NCI-H1694 (cell line): ENCODE measurements at places on chromosomes 13 and 19.

DNA sequence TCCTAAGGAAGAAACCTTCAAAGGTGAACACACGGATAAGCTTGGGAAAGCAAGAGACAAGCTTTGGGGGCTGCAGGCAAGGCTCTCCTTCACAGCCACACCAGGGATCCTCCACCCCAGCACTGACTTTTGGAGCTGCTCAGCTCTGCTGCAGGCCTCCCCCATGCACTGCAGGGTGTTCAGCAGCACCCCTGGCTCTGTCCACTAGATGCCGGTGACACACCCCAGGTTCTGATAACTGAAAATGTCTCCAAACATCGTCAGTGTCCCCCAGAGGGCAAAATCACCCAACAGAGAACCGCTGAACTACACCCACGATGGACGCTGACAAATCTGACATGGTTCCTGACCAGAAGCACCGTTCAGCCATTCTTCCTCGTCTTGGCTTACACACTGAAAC is 90.5 kb downstream of the STK24 start:
- no peak for DNase-seq

DNA sequence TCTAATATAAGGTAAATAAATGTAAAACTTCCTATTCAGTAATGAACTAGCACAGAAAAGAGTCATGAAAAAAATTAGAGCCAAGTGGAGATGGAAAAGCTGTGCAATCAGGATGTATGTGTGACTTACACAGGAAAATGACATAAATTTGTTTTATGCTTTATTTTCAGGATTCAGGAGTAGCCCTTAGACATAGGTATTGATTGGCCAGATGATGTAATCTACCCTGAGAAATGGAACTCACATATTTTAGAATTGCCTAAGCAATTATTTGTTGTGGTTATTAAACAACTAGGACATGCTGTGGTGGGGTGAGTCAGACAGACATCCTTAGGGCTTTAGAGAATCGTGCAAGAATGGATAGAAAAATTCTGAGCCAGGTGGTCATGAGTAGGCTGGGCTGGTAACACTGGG is 110.6 kb downstream of the PCDH9 start:
- peak; percentile 51 for DNase-seq

DNA sequence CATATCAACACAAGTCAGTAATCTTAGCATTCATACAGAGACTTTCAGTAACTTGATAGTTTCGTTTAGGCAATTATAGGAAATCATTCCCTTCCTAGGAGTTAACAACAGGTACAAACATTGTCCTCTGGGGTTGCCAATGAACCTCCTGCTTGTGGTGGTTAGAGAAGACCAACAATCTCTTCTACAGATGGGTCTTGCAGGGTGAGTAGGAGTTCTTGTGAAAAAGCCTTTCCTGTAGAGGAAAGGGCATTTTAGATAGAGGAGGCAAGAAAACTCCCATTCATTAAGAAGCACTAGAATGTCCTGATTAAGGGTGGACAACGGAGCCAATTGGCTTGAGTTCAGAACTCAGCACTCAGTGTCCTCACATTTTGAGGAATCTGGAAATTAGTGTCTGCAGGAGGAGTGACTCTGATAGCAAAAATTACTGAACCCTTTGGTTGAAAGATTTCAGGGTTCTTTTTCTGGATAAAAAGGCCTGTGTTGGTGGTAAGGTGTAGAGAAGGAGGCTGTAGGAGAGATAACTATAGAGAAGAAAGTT is 4.2 kb downstream of the WDFY2 start:
- DNase-seq: no peak

- DNase-seq: no peak
Observed at GRCh38 chr19:39211731-39212374, 7.8 kb upstream of the SYCN start.

DNA sequence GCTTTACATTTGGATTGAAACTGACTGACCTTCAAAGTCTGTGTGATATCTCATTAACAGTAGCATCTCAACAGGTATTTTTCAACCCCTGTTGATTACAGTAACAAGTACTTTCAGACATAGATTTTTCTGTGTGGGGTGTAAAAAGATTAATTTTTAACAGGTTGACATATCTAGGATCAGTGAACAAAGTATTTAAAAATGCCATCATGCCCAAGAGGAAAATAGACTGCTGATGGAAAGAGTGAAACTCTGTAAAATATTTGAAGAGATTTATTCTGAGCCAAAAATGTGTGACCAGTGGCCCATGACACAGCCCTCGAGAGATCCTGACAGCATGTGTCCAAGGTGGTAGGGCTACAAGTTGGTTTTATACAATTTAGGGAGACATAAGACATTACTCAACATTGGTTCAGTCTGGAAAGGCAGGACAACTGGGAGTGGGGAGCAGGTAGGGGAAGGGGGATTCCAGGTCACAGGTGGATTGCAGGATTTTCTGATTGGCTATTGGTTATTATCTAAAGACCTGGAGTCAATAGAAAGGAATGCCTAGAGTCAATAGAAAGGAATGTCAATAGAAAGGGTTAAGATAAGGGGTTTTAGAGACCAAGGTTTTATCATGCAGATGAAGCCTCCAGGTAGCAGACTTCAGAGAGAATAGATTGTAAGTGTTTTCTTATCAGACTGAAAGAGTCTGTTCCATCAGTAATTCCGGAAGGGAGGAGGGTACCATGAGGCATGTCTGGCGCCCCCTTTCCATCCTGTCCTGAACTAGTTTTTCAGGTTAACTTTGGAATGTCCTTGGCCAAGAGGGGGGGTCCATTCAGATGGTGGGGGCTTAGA is 29.1 kb downstream of the TNFRSF19 start:
- no peak for DNase-seq

GRCh38 chr13:74325106-74325505 is 190.9 kb upstream of the KLF12 start:
- peak; percentile 56 for DNase-seq

- DNase-seq: peak; percentile 40
Observed at GRCh38 chr13:29707876-29708543, 112.5 kb upstream of the SLC7A1 start.

GRCh38 chr13:50894012-50894411 is 15.6 kb upstream of the RNASEH2B start:
- DNase-seq: no peak

- DNase-seq: no peak
Observed at GRCh38 chr13:111006506-111007031, 91.7 kb upstream of the ANKRD10 start.

DNA sequence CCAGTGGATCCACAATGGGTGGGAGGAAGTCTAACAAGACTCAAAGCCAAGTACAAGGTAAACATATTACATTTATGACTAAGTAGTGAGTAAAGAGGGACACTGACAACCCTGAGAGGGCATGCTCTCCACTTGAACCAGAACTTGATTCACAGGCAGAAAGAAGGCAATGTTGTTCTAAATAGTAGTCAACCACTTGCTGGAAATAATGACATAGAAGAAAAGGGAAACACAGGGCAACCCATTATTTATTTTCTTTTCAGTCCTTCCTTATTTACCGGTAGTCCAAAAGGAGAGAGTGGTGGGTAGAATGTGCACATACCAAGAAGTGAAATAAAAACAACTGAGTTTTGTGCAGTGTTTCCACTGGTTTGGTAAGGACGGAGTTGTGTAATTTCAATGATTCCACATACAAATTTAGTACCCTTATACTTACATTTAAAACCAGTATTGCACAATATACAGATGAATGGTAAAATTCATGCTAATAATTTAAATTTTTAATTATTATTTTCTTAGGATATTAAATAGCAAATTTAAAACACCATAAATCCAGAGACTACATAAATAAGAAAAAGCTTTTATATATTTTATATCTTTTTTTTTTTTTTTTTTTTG is 65.9 kb downstream of the ENOX1 start:
- no peak for DNase-seq

DNA sequence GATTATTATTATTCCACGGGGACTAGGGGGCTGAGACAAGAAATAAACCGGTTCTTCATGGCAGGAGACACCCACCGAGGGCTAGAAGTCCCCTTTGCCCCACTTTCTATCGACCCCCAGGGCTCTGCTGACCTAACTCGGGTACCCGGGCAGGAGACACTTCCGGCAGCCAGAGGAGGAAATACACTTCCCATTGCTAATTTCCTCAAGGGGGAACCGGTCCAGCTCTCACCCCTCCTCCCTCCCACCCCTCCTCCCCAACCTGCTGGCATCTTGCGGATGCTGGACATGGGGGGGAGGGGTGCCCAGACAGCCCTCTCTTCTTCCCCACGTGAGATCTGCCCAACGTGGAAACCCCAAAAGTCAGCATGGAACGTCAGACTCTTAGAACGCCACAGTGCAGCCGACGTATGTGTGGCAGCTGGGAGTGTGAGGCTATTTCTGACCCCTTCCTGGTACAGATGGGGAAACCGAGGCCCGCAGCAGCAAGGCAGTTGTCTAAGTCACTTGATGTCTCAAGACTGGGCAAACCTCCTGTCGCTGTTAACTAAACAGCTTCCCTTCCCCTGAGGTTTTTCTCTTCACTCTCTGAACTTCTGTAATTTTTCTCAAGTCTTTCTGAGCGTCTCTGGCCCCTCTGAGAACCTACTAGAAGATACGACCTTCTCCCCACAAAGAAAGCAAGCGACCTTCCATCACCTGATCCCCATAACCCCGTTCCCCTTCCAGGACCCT is 3.6 kb downstream of the GPR4 start:
- no peak for DNase-seq

DNA sequence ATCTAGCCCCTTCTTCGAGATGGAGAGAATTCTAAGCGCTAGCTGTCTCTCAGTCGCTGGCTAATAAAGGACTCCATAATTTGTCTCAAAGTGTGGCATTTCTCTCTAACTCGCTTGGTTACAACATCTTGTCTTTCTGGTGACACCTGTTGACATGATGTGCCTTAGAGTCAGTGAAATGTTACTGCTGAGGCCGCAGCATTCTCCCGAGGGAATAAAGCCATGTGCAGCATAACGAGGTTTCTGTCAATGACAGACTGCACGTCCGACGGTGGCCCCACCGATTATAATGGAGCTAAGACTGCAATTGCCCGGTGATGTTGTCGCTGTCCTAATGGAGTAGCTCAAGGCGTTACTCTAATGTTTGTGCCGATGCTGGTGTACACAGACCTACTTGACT is 20.3 kb upstream of the GPR32 start:
- DNase-seq: no peak

DNA sequence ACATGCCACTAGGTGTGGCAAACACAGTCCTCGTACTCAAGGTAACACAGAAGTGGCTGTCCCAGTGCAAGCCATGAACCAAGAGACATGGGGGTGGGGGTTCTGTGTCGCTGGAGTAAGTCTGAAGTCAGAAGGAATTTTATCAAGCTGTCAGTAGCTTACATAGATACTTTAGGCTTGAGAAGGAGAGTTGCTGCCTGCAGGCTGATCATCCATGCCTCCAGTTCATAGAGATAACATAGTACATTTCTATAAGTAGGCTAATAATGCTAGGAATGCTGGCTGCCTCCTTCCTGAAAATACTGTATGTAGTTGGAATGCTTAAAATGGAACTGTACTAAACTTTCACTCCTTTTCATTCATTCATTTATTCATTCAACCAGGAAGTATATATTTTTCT is 70.1 kb downstream of the CAB39L start:
- DNase-seq: no peak

DNA sequence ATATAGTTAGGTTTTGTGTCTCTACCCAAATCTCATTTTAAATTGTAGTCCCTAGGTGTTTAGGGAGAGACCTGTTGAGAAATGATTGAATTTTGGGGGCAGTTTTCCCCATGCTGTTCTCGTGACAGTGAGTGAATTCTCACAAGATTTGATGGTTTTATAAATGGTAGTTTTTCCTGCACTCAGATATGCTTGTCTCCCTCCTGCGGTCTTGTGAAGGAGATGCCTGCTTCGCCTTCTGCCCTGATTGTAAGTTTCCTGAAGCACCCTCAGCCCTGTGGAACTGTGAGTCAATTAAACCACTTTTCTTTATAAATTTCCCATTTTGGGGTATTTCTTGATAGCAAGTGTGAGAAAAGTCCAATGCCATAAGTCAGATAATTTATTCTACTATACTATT is 1977.5 kb upstream of the PCDH20 start:
- no peak for DNase-seq

DNA sequence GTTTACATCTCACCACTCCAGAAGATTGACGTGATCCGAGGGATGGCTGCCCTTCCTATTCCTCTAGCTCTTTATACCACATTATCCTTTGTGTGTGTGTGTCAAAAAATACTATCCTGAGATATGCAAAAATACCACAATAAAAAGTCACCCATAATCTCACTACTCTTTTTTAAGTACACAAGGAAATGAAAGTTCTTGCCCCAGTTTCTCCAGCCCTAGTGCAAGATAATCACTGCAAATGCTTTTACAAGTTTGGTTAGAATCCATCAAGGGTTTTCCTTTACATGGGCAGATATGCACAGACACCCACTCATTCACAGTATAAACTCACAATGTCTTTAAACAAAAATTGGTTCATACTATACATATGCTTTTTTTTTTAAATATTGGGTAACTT is 89.3 kb downstream of the DIAPH3 start:
- no peak for DNase-seq
